ENCODE measurements at places on chromosomes 5 and 9.

DNA sequence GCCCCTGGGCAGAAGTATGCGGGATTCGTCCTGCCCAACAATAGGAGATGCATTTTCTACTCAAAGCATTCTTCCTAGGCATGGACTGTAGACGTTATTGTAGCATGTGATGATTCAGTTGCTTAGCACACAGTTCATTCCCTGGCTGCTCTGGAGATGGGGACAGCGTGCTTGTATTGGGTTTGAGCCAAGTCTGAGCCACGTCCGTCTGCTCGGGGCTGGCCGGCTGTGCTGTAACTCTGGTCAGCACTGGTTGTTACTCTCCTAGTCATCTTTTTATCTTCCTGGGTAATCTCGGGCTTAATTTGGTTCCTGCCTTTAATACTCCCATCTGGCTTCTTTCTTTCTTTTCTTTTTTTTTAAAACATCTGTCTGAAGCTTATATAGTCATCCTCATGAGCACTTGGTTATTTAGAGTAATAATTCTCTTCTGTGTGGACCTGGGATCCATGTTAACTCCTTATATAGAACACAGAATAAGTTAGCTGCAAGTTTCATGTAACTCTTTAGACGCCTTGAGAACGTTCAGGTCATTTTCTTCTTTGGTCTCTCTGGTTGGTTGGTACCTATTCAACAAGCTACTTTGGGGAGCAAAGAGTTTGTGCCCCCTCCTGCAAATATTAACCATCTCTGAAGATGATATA lies 118.8 kb upstream of the RPS23 start:
- no peak for DNase-seq

GRCh38 chr5:16980983-16981382 lies 44.9 kb upstream of the MYO10 start:
- DNase-seq = no peak

GRCh38 chr9:89154651-89155336 lies 23.8 kb downstream of the SHC3 start:
- DNase-seq = peak; percentile 71

DNA sequence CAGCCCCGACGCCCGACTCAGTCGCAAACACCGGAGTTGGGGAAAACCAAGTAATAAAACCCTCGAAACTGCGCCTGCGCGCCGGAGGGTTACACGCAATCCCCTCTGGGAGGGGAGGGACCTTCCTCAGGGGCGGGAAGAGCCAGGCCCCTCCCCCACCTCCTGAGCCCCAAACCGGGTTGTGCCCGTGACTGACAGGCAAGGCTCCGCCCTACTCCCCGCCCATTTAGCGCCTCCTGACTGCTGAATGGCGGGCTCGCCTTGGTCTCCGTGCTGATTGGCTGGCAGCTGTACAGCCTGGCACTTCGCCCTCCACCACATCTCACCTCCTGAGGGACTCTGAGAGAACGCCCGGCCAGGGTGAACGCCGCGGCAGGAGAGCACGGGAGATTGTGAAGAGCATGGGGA lies at the start of gene PRDM9:
PRDM9 (plus strand) TSS at position 332 of the 408 bp plus-strand sequence. CDS start 1,425 bp downstream, outside the sequence.
- DNase-seq = peak; percentile 18

DNA sequence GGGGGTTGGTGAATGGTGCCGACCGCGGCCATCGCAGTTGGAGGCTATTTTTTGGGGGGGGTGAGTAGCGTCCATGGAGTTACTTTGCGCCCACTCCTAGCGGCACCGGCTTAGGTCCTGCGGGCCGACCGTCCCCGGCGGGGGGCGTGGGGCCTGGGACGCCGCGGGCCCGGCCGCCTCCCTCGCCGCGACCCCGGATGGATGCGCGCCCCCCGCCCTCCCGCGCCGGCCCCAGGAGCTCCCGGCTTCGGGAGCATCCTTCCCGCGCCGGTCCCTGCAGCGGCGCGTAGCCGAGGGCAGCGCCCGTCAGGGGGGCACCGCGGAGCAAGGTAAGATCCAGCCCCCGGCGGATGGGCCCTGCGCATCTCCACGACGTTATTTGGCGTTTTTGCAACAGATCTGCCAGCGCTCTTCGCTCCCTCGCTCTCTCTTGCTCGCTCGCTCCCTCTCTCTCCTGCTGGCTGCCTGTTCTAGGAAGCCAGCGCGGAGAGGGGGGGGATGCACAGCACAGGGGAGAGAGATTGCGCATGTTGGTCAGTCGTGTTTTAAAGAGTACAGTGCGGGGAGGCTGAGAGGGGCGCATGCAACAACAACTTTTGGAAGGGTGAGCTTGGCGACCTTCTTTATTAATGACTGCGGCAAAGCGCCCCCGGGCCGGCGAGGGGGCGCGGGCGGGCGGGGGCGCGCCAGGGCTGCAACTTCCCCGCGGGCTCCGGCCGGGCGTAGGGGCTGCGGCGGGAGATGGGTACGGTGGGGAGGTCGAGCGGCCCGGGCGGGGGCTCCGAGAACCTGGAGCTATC lies 413 bp downstream of the JADE2 start:
- peak; percentile 64 for DNase-seq

- DNase-seq = no peak
Observed at GRCh38 chr9:72039532-72039931, 20.9 kb downstream of the C9orf57 start.

DNA sequence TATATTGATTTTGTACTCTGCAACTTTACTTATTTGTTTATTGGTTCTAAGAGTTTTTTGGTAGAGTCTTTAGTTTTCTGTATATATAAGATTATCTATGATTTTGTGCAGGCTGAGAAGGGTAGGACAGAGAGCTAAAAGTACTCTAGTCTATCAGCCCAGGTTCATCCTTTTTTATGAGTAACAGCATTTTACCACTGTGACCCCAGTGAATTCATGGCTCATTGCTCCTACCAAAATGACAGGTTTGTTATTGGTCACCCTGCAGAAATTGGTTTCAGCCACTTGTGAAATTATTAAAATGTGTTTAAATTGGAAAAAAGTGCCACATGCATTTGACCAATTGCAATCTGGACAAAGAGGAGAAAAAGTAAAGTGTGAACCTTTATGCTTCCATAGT lies 421.4 kb upstream of the DAB2 start:
- DNase-seq = no peak

DNA sequence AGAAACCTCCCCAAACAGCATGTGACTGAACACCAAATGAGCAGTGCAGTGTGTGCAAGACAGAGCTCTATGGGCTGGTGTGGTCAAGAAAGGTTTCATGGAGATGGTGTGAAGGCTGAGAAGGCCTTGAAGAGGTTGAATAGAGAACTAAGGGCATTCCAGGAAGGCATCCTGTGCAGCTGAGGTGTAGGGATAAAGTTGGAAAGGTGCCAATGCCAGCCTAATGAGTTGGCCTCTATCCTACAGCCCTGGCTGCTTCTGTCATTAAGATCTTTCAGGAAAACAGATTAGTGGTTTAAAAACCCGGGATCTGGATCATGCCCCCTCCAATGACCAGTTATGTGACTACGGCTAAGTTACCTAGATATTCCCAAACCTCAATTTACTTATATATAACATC lies 4.0 kb downstream of the HDAC3 start:
- no peak for DNase-seq

- DNase-seq = no peak
Observed at GRCh38 chr5:74765201-74765600, 1.7 kb downstream of the GFM2 start.

DNA sequence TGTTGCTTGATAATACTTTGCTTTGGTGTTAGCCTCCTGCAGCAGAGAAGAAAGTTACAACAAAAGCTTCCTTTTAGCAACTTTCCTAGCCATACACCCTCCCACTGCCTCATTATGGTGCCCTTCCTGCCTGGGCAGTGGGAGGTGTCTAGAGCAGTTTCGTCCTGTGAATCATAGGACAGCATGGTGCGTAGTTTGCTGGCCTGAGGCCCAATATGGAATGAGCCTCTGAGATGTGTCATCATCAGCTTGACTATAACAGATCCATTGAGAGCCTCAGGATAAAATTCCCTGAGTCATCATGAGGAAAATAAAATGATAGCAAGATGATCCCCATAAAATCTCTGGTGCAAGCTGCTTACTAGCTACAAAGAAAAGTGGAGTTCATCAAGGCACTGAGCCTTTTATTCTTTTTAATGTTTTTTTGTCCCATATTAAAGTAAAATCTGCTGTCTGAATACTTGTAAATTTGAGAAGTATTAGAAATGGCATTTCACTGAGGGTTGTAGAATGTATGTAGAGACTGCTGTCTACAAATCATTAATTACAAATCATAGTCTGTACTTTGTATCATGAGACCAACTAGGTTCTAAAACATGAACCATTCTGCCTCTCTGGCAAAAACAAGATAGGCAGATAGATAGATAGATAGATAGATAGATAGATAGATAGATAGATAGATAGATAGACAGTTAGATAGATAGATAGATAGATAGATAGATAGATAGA lies 303.0 kb upstream of the PDE4D start:
- peak; percentile 90 for DNase-seq

- DNase-seq = no peak
Observed at GRCh38 chr5:149038336-149039080, 24.4 kb downstream of the SH3TC2 start.

GRCh38 chr5:59416026-59416425 lies 477.5 kb downstream of the PDE4D start:
- no peak for DNase-seq

GRCh38 chr9:132242621-132243155 lies 80.8 kb downstream of the NTNG2 start:
- DNase-seq = no peak

- peak; percentile 0 for DNase-seq
Observed at GRCh38 chr5:58040044-58040443, 419.8 kb downstream of the PLK2 start.

GRCh38 chr5:86674069-86674468 lies 56.3 kb downstream of the COX7C start:
- DNase-seq = no peak

DNA sequence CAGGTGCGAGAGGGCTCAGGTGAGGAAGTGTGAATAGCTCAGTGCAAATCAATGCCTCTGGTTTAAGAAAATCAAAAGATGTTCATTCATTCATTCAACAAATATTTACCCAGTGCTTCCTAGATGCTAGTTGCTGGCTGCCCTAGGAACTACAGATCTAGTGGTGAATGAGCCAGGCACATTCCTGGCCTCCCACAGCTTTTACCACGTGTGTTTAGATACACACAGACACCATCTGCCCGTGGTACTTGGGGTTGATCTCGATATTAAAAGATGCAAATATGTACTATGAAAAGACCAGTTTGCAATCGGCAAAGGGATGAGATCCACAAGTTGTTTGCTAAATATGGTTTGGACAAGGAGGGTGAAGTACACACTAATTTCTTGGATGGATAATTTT lies 78.2 kb downstream of the GTF3C4 start:
- no peak for DNase-seq

- DNase-seq = no peak
Observed at GRCh38 chr5:95565280-95565920, 10.5 kb downstream of the ARSK start.

DNA sequence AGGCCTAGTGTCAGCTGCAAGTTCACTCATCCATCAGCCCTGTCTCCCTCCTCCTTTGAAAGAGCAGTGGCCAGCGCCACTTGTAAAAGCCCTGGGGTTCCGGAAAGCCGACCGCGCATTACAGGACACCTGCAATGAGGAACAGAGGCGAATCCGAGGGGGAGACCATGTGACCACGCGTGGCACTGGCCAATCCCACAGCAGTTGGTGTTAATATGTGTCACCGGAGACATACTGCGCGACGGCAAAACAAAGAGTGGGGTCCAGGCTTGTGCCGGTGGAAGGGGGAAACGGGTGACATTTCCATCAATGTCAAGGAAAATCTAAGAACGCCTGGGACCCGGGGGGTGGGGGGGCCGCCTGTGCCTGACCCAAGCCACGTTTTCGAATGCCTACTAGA lies 480.8 kb downstream of the SPATA31A7 start:
- no peak for DNase-seq

DNA sequence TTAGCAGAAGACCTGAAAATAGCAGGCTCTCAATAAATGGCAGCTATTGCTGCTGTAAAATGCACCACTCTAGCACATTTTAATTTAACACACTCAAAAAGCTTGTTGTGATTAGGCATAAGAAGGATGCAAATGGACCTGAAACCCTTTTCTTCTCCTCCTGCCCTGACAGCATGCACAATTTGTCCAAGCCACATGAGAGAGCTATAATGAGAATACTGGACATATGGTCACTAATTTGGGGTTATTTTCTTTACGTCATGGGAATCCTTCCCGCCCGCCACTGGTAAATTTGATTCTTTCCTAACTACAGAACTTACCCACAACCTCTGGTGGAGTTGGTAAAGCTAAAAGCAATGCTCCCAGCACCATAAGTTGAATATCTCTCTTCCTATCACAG lies 62.1 kb downstream of the TRIM32 start:
- no peak for DNase-seq

DNA sequence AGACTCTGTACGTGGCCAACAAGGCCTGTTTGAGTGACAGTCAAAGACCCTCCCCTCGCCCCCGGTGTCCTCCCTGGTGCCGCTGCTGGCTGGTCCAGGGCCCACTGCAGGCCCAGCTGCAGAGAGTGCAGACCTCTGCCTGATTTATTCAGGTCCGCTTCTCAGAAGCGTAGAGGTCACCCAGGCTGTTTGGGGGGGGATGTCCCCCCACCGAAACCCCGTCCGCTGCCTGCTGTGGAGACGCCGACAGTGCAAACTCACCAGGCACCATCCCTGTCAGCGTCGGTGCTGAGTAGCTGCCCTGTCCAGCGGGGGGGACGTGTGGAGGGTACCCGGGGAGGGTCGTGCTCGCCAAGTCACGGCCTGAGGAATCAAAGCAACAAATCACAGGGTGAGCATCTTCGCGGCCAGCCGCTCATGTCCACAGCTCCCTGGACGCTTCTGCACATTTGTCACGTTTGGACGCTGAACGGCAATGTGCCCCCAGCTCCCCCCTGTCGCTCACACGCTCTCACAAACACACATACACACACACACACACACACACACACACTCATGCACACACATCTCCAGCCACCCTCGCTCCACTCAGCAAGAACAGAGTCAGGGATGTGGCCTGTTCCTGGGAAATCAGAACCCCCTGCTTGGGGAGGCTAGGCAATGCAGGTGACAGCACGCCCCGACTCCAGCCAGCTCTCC lies 152.2 kb downstream of the PAX5 start:
- DNase-seq = no peak

GRCh38 chr9:111034170-111034897 lies 3.9 kb downstream of the LPAR1 start:
- peak; percentile 42 for DNase-seq

GRCh38 chr5:60436518-60436917 lies 263.4 kb downstream of the DEPDC1B start:
- DNase-seq = no peak

DNA sequence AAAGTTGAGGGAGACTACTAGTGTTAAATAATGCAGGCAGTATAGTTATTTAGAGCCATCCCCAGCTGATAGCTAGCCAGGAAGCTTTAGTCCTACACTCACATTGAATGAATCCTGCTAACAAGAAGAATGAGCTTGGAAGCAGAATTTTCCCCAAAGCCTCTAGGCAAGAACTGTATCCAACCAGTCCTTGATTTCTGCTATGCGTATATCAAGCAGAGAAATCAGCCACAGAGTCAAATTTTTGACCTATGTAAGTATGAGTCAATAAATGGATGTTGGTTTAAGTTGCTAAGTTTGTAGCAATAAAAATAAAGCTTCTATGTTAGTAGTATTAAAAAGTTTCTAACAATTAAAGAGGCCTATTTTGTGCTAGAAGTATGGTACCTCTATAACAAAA lies 672.1 kb upstream of the CHD1 start:
- no peak for DNase-seq

- peak; percentile 75 for DNase-seq
Observed at GRCh38 chr9:128341435-128341849, 1.1 kb downstream of the SLC27A4 start.

Data from suppressor macrophage (primary cell).